ENCODE measurements at places on chromosomes 2 and 18. TPM values are rescaled to one million over a fixed set of nuclear protein-coding genes. Genes with fewer than 3 reads are reported as not detected.

The DSC3 gene
- not detected for total RNA-seq

The CTAGE1 gene
- total RNA-seq, result not detected

The PHLPP1 gene
- total RNA-seq, result 25.3 TPM

The OSBPL6 gene
- 2.1 TPM for total RNA-seq

The LPIN1 gene
- total RNA-seq, result 228 TPM

The DSC2 gene
- total RNA-seq, result 18.2 TPM

The ATOH8 gene
- total RNA-seq, result 39.8 TPM

The RESP18 gene
- not detected for total RNA-seq

The CPS1 gene
- total RNA-seq, result 7.3 TPM

The TXNDC2 gene
- total RNA-seq, result not detected

All from subcutaneous adipose tissue (tissue), 4 donors.